Stimulated activated CD4-positive, alpha-beta T cell treated with anti-CD3 and anti-CD28 coated beads, Interleukin-12 subunit alpha, Interleukin-12 subunit beta, amount 100 ng/mL, for 48 hours (primary cell): ENCODE measurements at places on chromosomes 3 and 15.

- DNase-seq, result no peak
Measured at GRCh38 chr3:128813097-128813496, 66.3 kb upstream of the ACAD9 start.

DNA sequence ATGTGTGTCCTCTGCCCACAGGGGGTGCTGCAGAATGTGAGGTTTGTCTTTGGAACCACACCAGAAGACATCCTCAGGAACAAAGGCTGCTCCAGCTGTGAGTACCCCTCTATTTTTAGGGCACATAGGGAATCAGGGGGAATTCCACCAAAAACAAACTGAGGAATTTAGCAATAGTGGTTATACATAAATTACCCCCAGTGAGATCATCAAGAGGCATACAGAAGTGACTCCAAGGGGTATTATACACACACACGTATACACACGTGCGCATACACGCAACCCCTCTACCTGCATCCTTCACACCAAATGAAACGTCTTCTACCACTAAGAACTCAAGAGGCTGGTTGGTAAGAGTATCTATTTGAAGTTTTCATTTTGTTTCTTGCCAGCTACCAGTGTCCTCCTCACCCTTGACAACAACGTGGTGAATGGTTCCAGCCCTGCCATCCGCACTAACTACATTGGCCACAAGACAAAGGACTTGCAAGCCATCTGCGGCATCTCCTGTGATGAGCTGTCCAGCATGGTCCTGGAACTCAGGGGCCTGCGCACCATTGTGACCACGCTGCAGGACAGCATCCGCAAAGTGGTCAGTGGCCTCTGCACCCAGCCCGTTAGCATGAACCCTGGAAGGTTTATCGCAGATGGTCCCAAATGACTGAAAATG lies 2.9 kb downstream of the THBS1 start:
- DNase-seq, result peak; percentile 39

- no peak for DNase-seq
Measured at GRCh38 chr3:107679921-107680320, 157.2 kb downstream of the BBX start.

DNA sequence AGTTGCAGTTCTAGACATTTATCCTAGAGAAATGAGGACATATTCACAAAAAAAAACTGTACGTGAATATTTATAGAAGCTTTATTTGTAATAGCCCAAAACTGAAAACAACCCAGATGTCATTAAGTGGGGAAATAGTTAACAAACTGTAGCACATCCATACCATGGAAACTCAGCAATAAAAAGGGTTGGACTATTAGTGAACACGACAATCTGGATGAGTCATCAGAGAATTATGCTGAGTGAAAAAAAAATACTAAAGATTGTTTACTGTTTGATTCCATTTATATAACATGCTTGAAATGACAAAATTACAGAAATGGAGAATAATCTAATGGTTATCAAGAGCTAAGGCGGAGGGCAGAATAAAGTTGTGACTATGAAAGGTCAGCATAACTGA lies 59.5 kb downstream of the CPA3 start:
- DNase-seq, result no peak

- DNase-seq, result no peak
Measured at GRCh38 chr15:94610069-94610468, 378.7 kb downstream of the MCTP2 start.

DNA sequence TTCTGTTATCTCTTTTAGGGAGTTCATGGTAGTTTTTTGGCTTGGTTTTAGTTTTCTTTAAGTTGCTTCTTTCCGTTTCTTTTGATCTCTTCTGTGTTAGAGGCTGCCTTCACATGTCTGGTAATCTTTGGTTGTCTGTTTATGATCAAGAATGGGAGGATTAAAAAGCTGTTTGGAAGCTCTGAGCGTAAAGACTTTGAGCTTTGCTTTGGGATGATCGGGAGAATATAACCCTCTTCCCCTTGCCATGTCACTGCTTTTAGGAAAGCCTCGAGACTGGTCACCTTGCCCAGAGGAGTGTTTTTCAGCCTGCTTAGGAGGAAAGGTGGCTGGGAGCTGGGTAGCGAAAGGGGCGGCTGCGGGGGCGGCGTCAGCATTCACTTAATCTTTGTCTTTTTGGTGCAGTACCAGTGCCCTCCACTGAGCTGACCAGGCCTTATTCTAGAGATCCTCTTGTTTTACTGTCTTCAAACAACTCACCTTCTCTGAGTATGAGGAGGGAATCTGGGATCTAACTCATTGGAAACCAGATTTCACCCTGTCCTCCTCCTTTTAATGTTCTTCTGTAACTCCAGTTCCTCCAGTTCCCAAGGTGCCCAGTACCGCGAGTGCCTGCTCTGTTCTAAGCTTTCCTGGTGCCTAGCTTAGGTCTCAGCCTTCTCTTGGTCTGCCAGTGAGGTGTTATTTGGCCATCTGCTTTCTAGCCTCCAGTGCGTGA lies 15.5 kb downstream of the TATDN2 start:
- DNase-seq, result peak; percentile 36

DNA sequence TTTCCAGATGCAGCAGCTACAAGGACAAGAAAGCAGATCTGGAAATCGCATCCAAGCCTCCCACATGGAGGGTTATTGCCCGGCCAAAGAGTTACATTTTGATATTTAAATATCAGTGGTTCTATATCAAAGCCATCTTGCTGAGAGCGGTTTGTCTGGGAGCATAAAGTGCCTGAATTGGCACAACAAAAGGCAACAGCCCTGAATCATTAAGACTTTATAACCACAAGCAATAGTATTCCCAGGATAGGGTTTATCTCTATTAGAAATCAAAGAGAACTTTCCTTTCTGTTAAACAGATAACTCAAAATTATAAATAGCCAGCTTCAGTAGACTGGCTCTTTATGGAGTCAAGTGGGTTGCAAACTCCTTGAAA lies 564.7 kb downstream of the ROBO1 start:
- no peak for DNase-seq

DNA sequence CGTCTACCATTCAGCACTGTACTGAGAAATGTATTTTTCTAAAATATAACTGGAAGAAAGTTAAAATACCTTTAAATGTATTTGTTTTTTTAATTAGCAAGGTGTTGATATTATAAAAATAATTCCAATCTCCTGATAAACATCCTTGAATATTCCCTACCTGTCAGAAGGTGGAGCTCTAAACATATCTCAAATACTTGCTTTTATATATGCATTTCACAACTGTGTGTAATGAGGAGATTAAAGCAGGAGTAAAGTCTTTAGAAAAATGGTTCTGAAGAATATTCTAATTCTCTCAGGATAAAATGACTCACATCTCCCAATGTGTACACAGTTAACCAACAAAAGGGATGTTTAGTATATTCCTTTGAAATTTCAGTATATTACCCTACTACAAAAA lies 422.7 kb downstream of the PLCL2 start:
- no peak for DNase-seq

- no peak for DNase-seq
Measured at GRCh38 chr15:62495670-62496614, 330.9 kb upstream of the C2CD4B start.

GRCh38 chr3:29392625-29393388 lies 111.9 kb downstream of the RBMS3 start:
- no peak for DNase-seq

DNA sequence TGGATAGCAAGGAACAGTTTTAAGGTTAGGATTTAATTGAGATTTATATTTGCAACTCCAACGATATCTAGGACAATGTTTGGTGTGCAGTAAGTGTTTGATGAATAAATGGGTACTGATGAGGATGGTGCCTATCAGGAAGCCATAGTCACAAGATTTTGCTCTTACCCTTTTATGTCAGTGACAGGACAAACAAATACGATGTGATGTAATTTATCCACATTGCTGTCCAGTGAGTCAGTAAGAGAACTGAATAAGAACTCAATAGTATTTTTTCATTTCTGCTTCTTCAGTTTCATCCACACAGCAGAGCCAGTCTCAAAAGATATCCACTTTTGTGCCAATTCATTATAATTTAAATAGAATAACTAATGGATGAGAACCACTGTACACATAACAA lies 18.5 kb downstream of the C3orf85 start:
- DNase-seq, result no peak

DNA sequence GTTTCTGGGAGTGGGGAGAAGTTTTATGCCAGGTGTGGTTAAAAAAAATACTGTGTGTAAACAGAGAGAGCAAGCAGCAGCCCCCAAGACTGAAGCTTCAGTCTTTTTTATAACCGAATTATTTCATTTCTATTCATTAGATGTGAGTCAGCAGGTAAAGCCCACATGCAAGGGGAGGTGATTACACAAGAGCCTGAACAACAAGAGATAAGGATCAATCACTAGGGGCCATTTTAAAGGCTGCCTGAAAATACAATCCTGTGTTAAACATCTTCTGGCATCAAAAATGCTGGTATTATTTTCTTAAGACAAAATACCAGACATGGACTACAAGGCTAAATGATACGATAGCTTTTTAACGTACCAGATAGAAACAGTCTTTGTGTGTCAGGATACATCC lies 217.3 kb downstream of the SUCLG2 start:
- DNase-seq, result no peak

GRCh38 chr15:66167854-66168253 lies 85.7 kb downstream of the MEGF11 start:
- DNase-seq, result no peak

- DNase-seq, result no peak
Measured at GRCh38 chr3:26100176-26100575, 310.3 kb downstream of the OXSM start.

GRCh38 chr3:24043985-24044384 lies 98.9 kb downstream of the NR1D2 start:
- DNase-seq, result no peak

DNA sequence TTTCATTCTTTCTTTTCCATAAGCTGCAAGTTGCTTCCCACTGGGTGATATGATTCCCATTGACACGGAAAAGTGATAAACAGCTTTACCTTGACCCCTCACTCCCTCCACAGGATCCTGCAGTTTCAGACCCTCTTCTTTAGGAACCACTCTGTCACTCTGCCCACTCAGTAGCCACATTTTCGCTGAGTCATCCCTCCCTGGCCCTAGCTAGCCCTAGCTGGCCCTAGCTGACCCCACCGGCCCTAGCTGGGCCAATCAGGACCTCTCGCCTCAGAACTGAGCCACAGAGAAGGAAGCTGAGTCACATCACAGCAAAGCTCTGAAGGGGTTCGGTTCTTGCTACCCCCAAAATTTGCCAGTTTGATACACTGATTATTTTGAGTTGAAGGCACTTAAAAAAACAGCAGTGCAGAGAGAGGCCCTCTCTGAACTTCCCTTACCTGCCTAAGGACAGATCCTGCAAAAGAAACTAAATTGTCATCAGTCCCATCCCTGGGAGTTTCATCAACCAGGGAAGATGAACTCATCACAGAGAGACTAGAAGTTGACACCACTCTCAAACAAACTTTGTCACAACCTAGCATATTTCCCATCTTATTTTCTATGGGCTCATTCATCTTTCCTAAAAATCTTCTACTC lies 233.5 kb upstream of the PROK2 start:
- DNase-seq, result no peak

GRCh38 chr3:159472611-159473010 lies 516.0 kb upstream of the IL12A start:
- no peak for DNase-seq

DNA sequence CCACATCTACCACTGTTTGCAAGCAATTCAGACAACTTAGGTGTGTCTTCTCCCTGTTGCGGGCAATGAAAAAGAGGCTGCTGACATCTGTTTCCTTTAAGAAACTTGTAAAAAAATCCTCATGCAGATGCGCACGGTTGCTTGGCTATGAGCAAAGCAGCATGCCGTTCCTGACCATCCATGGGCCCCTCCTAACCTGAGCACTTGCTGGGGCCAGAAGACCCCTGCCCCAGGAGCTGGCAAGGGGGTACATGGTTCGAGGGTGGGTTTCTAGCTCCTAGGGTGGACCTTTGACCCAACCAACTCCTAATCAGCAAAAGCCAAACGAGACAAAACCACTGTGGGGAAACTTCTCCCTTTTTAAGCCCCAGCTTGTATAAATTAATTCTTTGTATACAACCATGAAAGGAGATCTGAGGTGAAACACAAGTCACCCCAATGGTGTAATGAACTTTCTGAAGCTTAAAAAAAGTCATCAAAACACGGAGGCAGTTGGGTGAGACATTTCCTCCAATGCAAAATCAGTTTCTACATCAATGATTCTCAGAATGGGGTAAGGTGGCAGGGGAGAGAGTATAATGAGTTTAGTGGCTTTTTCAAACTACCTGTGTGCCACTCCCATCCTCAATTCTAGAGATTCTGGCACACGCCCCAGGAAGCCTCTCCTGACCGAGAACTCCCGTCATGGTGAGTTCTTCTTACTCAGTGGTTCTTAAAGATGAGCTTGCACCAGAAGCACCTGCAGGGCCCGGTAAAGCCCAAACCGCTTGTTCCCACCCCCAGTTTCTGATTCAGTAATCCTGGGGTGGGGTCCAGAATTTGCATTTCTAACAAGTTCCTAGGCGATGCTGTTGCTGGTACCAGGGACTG lies 44.1 kb downstream of the CPN2 start:
- DNase-seq, result no peak

GRCh38 chr15:29379647-29380046 lies 110.0 kb upstream of the NSMCE3 start:
- DNase-seq, result no peak

GRCh38 chr15:90620379-90621067 lies 90.8 kb downstream of the CRTC3 start:
- DNase-seq, result no peak

- DNase-seq, result no peak
Measured at GRCh38 chr3:16504242-16504641, 9.3 kb downstream of the RFTN1 start.

DNA sequence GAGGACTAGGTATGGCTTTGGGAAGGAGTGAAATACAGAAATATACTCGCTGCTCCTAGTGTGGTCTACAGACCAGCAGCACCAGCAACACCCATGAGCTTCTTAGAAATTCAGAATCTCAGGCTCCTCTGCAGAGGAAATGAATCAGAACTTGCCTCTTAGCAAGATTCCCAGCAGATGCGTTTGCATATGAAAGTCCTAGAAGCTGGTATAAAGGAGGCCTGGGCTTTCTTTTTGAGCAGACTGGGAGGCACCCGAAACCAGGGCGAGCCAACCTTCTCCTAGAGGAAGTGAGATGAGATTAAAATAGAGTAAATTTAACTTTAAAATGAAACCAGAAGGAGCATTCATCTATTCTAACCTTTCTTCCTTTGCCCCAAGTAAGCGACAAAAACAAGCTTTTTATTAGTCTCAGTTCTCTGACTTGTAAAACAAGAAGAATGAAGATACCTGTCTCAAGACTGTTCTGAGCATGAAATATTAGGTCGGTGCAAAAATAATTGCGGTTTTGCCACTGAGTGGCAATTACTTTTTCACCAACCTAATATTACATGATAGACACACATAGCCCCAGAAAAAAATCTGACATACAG lies 140.0 kb downstream of the PDZRN3 start:
- no peak for DNase-seq

DNA sequence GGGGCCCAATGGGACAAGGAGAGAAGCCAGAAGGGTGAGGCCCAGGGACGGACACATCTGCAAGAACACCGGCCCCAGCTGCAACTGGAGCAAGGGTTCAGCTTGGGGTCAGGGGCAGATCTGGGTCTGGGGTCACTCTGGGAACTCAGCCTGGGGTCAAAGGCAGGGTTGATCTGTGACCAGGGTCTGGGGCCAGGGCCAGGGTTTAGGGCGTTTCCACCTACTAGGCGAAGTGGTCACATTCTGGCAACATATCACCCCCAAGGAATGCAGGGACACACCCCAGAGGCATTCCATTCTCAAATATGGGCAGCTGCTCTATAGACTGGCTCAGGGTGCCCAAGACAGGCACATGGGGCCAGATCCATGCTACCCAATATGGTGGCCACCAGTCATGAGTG lies 9.0 kb downstream of the UROC1 start:
- DNase-seq, result no peak
